ENCODE measurements at places on chromosomes 7 and 10.

- DNase-seq: no peak
Observed at GRCh38 chr10:34187201-34187600, 627.9 kb downstream of the PARD3 start.

GRCh38 chr7:22386206-22386858 is 29.4 kb upstream of the RAPGEF5 start:
- no peak for DNase-seq

DNA sequence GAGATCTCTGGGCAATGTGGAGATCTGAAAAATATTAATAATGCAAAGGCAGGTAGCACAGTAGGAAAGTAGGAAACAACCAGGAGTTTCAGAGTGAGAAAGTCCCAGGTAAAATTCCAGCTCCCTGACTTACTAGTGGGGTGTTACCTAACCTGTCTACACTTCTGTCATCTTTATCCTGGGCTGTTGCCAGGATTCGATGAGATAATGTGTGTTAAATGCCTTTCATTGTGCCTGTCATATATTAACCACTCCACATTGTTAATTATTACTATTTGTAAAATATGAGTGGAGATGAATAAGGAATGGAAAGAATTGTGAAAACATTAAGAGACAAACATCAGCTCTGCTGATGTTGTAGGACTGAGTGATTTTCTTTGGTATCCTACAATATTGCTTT is 50.0 kb upstream of the FRMD4A start:
- no peak for DNase-seq

DNA sequence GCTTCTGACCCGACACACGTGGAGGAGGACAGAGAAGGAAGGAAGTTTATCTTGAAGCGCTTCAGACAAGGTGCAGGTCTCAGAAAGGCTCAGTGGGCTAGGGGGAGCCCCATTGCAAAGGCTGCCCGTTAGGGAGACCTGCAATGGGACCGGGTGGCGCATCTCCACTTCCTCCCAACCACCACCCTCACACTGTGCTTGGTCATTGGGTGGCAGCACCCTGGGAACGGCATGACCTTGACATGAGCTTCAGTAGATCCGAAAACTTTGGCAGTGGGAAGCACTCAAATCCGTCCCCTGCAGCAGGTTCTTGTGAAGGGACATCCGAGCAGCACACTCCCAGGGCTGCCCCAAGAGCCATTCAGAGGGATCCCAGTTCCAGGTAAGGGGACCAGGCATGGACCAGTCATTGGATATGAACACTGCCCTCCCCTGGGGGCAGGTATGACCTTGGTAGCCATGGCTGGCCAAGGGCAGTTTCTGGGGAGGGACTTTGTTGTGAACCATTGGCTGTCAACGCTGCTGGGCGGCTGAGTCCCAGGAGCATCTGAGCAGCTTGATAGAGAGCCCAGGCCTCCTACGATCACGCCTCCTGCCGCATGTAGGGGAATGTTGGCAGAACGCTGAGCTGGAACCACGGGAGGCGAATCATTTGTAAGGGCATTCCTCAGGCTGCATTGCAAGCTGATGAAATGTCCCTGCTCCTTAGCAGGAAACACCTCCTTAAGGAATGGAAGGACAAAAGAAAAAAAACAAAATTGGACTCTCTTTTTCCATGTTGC is 31.7 kb downstream of the GALNTL5 start:
- peak; percentile 15 for DNase-seq

DNA sequence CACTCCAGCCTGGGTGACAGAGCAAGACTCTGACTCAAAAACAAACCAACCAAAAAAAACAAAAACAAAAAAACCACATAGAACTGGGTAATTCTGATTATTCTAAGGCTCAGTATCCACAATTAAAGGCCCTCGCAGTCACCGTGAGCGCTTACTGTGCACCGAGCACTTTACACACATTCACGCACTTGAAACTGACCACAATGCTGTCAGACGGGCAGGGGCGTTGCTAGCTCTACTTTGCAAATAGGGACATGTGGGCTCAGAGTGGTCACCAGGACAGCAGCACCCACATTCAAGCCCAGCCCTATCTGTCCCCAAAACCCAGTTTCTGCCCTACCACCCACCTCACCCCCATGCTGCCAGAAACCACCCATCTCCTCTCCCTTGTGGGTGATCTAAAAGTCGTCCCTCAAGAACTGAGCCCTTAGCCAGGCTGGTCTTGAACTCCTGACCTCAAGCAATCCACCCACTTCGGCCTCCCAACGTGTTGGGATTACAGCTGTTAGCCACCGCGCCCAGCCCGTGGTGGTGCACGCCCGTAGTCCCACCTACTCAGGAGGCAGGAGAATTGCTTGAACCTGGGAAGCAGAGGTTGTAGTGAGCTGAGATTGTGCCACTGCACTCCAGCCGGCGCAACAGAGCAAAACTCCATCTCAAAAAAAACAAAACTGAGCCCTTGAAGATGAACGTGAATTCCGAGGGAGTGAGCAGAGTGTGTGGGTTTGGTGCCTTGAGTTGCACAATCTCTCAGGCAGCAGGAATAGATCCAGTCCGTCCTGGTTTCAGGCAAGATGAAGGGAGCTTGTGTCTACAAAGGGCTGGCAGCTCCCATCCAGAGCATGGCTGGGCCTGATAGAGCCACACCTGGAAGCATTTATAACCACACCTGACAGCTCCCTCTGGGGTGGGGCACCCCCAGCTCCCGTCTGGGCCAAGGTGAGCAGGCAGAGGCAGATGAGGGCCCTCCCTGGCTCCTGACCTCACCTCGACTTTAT is 5.4 kb upstream of the HSPB1 start:
- DNase-seq: no peak

- DNase-seq: no peak
Observed at GRCh38 chr10:27527666-27528295, 23.7 kb downstream of the RAB18 start.

DNA sequence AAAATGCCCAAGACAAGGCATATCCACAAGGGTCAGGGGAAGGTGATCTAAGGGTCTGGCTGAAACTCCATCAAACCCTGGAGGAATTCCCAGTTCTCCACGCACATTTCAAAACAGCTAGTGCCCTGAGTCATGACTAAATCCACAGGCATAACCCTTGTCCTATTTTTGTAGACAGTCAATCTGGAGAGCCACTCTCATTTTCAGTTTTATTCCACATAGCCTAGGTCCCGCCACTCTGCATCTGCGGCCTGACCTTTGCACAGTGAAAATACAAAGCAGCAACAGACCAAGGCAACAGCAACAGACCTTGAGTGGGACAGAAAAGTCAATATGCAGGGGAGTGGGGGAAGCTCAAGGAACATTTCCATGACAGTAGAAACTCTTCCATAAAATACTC is 201.4 kb upstream of the NPVF start:
- DNase-seq: no peak

DNA sequence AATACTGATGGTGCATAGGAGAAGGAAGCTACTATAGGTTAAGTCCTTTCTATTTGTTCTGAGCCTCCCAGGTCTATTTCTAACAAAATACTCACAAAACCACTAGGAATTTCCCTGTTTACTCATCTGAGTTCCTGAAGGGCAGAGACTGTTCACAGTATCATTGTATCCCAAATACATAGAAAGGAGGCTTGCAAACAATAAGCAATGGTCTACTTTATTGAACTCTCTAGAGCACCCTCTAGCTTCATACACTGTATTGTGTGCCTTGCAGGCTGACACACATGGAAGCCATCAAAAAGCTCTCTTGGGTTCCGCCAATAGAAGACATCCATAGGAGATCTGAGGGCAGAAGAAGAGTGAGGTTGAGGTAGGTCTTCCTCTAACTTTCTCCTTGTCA is 826.1 kb downstream of the GRM8 start:
- no peak for DNase-seq

DNA sequence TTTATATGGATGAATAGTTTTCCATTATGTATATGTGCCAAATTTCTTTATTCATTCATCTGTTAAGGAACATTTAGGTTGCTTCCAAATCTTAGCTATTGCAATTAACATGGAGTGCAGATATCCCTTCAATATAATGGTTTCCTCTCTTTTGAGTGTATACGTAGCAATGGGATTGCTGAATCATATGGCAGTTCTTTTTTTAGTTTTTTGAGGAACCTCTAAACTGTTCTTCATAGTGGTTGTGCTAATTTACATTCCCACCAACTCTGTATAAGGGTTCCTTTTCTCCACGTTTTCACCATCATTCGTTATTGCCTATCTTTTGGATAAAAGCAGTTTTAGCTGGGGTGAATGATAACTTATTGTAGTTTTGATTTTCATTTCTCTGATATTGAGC is 46.5 kb downstream of the FAS start:
- no peak for DNase-seq

DNA sequence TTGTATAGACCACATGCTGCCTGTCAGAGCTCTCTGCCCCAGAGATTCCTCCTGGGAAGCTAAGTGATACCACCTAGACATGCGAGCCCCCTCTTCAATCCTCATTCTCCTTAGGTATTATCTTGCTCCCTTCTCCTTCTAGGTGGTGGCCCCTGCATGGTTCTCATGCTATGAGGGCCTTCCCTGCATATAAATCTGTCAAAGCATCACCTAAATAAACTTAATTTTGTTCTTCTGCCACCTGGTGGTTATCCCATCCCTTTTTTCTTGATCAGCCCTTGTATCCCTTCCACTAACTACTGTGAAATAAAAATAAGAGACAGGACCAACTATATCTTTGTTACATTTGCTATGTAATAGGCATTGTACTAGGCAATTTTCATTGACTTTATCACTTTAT is 242.1 kb downstream of the CDC14C start:
- no peak for DNase-seq

DNA sequence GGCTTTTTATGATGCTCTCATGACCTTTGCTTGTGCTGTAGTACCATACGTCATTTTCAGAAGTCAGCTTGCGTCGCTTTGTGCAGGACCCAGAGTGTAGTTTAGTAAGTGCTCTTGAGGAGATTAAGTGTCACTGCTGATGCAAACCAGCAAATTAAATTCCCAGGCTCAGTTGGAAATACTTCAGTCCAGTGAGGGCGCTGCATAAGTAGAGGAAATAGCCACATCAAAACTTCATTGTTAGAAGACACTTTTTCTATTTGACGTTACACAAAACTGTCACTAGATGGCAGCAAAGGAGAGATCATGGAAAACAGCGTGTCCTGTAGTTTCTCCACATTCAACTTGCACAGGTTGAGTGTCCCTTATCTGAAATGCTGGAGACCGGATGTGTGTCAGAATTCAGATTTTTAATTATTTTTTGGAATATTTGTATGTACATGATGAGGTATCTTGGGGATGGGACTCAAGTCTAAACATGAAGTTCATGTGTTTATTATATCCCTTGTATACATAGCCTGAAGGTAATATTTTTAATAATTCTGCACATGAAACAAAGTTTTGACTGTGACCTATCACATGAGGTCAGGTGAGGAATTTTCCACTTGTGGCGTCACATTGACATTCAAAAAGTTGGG is 7.9 kb downstream of the ZNF22 start:
- DNase-seq: peak; percentile 47
